ENCODE measurements at places on chromosomes 4 and X.

DNA sequence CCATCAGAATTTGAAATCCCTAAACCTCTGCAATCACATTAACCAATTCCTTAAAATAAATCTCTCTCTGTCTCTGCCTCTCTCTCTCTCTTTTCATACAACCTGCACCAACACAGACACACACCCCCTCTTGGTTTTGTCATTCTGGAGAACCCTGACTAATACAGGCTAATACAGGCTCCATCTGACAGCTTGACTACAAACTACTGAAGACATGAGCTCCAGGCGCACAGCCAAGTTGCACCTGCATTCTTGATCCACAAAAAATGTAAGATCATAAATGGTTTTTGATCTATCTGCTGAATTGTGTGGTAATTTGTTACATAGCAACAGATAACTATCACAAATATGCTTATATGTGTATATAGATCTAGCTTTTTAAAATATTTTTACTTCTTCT lies 2414.2 kb downstream of the PCDH7 start:
- DNase-seq: no peak

GRCh38 chrX:134718966-134719317 lies 60.7 kb upstream of the PLAC1 start:
- no peak for DNase-seq

DNA sequence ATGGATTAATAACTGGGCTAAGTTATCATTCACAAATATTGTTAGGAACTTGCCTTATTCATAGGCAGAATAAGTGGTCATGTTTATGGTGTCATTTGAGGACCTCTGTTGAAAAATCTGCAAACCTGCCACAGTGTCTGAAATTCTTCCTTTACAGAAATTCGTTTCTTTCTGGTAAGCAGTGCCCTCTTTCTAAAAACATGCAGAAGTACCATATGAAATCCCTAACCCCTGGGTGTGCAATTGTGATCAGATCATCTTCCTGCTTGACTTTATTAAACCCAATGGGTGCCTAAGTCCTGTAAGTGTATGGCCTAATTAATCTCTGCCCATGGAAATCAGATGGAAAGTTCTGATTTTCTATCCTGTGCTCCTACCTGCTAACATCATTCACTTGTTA lies 4.4 kb upstream of the HTATSF1 start:
- no peak for DNase-seq

GRCh38 chrX:19832191-19832965 lies 55.0 kb downstream of the SH3KBP1 start:
- no peak for DNase-seq

- DNase-seq: no peak
Measured at GRCh38 chrX:29690061-29690460, 525.3 kb upstream of the MAGEB2 start.

- no peak for DNase-seq
Measured at GRCh38 chrX:27924261-27924660, 57.0 kb downstream of the DCAF8L1 start.

GRCh38 chr4:70688795-70689231 lies 481 bp downstream of the UTP3 start:
- no peak for DNase-seq

- no peak for DNase-seq
Measured at GRCh38 chrX:134024686-134025377, 39.4 kb upstream of the GPC3 start.

- peak; percentile 81 for DNase-seq
Measured at GRCh38 chr4:39032218-39033085, at the start of gene TMEM156. TSS of gene TMEM156 (minus strand) at chr4:39032409. CDS start at chr4:39032313, 96 bp downstream.

- no peak for DNase-seq
Measured at GRCh38 chrX:139905051-139905450, 27.8 kb downstream of the ATP11C start.

- no peak for DNase-seq
Measured at GRCh38 chrX:135572436-135572835, 52.0 kb downstream of the INTS6L start.

GRCh38 chrX:65034292-65034667 lies 58.0 kb upstream of the ZC4H2 start:
- DNase-seq: no peak

- DNase-seq: no peak
Measured at GRCh38 chr4:53599632-53600031, 8.3 kb upstream of the LNX1 start.

DNA sequence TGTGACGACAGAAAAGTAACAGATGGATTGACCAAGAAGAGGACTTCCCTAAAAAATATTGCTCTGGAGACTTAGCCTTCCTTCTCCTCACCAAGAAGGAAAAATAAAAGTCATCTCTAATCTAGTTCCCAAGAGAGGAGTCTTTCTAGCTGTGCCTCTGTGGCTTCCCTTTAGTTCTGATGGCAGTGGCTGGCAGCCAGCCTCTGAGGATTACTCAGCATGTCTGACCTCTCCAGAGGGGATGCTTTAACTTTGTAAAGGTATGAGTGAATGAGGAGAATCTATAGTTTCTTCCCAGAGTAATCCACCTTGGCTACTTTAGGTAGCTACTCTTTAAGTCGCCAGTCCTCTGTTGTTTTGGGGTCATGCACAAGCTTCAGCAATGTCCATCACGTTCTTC lies 163.9 kb upstream of the KIT start:
- DNase-seq: no peak

DNA sequence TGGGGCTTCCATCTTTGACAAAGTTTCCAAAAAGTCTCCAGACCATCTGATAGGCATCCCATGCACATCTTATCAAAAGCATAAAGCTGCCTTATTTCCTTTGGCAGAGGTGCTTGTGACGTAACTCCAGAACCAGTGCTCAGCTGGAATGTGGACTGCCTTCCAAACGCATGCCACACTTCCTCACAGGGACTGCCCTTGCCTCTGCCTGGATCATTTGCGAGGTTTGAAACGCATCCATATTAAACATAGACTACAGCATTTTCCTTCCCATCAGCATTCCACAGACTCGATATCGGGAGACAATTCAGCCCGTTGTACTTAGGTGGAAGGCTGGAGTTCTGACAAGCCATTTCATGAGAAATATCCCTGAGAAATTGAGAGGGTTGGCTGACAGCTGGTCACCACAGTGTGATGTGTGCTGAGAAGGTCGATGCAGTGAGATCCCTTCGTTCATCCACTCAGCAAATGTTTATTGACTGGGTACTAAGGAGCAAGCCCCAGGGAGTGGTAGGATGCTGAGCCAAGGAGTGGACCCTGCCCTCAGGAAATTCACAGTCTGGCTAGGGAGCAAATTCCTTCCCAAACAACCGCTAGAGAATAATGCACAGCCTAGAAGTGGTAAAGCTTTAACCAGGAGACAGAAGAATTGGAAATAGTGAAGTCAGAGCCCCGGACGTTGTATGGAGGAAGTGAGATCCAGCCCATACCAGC lies 376.0 kb downstream of the BCOR start:
- no peak for DNase-seq

DNA sequence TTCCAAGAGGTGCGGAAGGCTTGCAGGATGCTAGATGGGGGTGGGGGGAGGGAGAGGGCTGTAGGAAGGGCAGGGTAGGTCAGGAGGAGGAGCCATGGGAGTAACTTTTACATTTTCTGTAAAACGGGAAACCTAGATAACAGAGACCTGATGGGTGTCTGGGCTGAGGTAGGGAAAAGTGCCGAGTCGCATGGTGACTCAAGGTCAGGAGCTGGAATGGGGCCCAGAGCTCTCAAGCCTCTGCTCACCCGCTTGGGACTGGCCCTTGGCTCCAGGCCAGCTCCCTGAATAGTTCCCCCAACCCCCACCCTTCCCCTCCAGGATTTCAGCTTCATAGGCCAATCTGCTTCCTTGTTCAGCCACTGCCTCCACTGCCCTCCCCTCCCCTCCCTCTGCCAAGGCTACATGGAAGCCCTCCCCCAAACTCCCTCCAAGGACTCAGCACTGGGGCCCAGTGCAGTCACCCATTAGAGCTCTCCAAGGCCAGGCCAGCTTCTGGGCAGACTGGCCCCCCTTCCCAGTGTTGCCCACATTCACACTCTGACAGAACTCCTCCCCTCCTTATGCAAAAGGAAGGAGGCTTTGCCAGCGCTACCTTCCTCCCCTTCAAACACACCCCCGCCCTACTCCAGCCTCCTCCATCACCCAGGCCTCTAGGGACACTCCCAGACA lies 43.6 kb downstream of the TSC22D3 start:
- DNase-seq: no peak

GRCh38 chr4:104494822-104495559 lies at the start of gene CXXC4:
TSS of gene CXXC4 (minus strand) at chr4:104494894. CDS start at chr4:104491802, 3,092 bp downstream.
- no peak for DNase-seq

GRCh38 chr4:76665153-76665552 lies 230.1 kb downstream of the SHROOM3 start:
- no peak for DNase-seq

GRCh38 chrX:113849408-113849807 lies 734.5 kb upstream of the HTR2C start:
- no peak for DNase-seq

GRCh38 chrX:24838629-24839028 lies 144.9 kb downstream of the POLA1 start:
- DNase-seq: no peak

DNA sequence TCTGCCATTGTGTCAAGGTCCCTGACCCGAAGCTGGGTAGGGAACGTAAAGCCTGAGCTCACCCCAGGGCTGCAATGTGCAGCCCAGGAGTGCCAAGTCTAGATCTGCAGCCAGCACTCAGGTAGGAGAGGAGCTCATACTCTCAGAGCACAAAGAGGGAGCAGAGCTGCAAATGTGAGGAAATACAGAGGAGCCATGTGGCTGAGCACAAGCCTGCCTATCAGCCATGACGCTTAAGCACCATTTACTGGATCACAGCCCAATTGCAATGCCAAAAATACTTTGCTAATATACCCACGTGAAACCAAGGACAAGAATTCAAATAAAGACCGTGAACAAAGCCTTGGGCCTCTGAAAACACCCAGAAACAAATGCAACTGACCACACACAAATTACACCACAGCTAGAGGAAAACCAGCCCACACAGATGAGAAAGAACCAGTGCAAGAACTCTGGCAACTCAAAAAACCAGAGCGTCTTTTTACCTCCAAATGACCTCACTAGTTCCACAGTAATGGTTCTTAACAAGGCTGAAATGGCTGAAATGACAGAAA lies 69.0 kb upstream of the HPF1 start:
- DNase-seq: no peak

- no peak for DNase-seq
Measured at GRCh38 chrX:39409246-39409917, 608.1 kb downstream of the MID1IP1 start.

GRCh38 chrX:13750204-13750603 lies 15.7 kb downstream of the OFD1 start:
- no peak for DNase-seq

- DNase-seq: no peak
Measured at GRCh38 chr4:140695483-140695882, 60.7 kb downstream of the TBC1D9 start.

GRCh38 chr4:110970642-110971041 lies 347.8 kb upstream of the PITX2 start:
- no peak for DNase-seq

- DNase-seq: no peak
Measured at GRCh38 chrX:733961-734360, 103.4 kb downstream of the SHOX start.

- no peak for DNase-seq
Measured at GRCh38 chr4:101192244-101192643, 155.1 kb downstream of the PPP3CA start.

DNA sequence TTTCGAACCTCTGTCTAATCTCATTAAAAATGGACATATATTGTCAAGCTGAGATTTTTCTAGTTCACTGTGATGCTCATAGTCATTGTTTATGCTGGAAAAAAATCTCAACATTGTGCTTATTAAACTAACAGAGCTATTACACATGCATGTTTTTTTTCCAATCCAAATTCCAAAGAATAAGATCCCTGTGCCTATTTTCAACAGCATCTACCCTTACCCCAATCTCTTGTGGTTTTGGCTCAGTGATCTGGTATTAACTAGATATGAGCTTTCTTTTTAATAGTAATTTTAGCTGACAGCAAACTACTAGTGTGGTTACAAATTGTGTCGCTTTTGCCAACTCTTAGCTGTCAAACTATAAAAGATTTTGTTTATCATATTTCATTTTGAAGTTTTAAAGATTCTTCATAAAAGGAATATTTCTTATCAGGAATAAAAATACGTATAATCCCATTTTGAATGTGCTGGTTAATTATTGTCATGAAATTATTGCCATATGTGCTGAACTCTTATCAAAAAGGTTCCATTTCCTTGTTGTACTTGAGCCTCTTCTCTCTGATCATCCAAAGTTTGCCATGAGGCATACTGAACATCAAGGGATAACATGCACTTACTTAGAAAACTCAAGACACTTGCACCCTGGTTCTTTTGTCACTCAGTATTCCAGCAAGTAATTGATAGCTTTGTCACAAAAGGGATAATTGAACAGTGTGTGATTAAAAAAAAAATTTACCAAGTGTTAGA lies 241.2 kb downstream of the ARHGAP24 start:
- DNase-seq: no peak

DNA sequence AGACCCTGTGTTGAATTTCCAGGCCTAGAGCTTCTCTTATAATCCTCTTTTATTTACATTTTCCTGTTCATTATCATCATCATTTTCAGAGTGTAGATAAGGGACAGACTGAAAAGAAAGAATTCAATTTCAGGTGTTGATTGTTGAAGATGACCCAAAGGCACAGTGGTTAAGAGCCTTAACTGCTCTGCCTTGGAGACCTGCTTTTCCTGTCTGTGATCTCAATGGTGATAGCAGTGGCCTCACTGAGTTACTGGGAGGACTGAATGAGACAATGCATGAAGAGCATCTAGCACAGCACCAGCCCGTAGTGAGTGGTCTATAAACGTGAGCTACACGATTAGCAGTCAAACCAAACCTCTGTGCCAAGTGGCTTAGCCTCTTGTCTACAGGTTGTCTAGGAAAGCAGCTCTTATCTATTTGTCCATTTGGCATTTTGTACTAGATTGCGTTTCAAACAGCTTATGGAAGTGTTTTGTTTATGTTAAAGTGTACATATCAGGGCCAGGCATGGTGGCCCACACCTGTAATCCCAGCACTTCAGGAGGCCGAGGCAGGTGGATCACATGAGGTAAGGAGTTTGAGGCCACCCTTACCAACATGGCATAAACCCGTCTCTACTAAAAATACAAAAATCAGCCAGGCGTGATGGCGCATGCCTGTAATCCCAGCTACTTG lies 41.5 kb downstream of the SETD7 start:
- DNase-seq: no peak

- DNase-seq: no peak
Measured at GRCh38 chr4:107710493-107711459, 9.3 kb downstream of the PAPSS1 start.

- no peak for DNase-seq
Measured at GRCh38 chr4:16959305-16959704, 60.9 kb upstream of the LDB2 start.
